Fibroblast of gingiva (primary cell): ENCODE measurements at places on chromosomes 16 and 17.
A peak's percentile ranks its signal among the peaks of the same experiment; 100 is the strongest.

GRCh38 chr17:63332286-63332685 is 113.8 kb downstream of the CYB561 start:
- peak; percentile 29 for DNase-seq

GRCh38 chr16:59593194-59593661 is 859.1 kb upstream of the GOT2 start:
- DNase-seq, result peak; percentile 96

DNA sequence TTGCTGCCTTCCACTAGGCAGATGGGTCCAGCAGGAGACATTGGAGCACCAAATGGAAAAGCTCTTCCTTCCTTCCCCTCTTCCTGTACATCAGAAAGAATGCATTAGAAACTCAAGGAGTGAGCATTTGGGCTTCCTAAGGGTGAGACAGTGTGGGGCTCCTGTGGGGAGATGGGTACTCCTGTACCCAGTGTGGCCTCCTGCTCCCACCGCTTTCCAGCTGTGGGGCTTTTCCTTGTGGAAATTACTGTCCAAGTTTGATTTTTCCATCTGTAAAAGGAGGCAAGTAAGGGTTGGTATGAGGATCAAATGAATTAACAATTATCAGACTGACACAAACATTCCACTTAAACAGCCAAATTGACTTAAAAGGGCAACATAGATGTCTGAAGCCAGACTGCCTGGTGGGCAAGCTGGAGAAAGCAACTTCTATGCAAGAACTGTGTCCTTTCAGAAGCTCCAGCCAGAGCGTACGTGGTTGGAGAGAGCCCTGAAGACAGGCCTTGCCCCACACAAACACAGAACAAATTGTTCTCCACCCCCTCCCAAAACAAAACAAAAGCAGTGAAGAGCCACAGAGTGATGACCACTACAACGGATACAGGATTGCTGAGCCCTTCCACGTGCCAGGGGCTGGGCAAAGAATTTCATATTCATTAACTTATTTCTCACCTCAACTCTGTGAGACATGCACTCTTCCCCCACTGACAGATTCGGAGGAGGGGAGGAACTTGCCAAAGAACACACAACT is 23.1 kb upstream of the ALDH3A1 start:
- DNase-seq, result no peak

DNA sequence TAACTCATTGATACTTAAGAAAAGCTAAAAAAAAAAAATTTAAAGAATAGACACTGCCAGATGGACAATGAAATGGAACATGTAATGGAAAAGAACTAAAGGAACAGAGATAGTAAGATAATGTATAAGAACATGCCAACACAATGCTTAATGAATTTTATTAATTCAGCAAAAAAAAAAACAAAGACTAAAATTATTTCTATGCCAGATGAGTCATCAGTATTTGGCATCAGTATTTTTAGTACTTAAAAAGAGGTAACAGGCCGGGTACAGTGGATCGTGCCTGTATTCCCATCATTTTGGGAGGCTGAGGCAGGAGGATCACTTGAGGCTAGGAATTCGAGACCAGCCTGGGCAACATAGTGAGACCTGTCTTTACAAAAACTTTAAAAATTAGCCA is 168.5 kb downstream of the CYB561 start:
- no peak for DNase-seq

- peak; percentile 49 for DNase-seq
These were observed 5.0 kb upstream of the DHRS13 start for GRCh38 chr17:28907709-28908475.

DNA sequence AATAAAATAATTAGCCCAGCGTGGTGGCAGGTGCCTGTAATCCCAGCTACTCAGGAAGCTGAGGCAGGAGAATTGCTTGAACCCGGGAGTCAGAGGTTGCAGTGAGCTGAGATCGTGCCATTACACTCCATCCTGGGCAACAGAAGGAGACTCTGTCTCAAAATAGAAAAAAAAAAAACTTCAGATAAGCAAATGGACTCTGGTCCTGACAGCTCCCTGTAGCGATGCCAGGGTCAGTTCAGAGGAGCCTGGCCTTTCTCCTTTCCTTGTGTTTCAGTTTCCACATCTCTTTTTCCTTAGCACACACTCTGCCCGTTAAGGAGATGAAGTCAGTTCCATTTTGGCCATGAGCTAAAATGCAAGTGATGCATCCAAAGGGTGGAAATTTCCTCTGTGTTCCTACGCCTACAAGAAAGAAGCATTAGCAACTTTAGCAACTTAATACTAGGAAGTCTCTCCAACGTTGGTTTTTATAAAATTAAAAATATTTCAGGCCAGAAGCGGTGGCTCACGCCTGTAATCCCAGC is 11.6 kb upstream of the GRB2 start:
- DNase-seq, result no peak

DNA sequence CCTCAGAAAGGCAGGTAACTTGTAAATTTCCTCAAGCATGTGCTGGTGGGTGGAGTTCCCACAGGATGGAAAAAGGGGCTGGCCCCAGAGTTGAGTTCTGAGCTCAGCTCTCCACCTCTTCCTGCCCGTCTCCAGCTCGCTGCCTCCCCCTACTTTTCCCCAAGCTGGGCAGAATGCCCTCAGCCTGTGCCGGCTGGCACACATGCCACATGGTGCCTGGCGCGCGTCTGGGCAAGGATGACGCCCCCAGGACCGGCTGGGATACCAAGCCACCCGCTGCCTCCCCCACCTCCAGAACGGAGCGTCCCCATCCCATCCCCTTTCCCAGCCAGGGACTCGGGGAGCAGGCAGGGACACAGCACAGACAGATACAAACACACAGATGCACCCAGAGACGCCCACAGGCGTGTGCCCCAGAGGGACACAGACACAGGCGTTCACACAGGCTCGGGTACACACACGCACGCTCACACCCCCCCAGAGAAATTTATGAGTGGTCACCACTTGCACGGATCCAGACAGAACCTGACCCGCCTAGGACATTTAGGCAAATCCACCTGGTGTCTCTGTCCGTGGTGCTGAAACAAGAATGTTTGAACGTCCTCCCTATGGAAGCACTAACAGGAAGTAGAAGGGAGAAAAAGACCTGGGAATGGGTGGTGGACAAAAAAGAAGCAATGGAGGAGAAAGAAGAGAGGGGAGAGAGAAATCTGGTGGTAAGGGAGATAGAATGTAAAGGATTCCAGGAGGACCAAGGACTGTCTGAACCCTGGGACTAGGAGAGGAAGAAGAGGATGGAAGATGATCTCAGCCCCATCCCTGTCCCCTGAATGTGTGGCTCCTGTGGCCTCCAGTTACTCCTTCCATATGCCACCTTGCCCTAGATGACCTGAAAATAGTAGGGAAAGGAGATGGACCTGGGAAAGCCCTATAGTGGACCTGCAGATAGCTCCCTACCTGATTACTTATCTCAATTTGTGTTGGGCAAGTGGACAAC is 15.5 kb downstream of the NEUROD2 start:
- no peak for DNase-seq

GRCh38 chr16:47470810-47471209 is 9.7 kb downstream of the PHKB start:
- DNase-seq, result no peak

DNA sequence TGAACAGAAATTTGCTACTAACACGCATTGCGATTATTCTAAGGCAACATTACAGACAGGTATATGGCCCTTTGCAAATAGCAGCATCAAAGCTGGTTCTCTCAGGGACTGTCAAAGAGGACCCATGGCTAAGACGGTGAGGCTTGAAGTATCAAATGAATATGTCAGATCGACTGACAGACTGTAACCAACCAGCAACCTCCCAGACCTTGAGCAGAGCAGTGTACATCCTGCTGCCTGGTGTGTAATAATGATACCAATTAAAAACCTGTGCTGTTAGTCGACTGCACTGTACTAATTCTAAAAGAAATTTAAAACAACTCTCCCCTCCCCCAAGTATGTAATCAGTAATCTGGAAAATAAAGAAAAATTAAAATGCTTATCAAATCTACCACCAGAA is 35.9 kb upstream of the GHDC start:
- DNase-seq, result no peak

GRCh38 chr17:633641-634101 is 81.0 kb downstream of the VPS53 start:
- peak; percentile 8 for DNase-seq

GRCh38 chr17:47808830-47809480 is 12.6 kb downstream of the OSBPL7 start:
- DNase-seq, result no peak

GRCh38 chr17:31490671-31491375 is 99.3 kb downstream of the RAB11FIP4 start:
- no peak for DNase-seq

DNA sequence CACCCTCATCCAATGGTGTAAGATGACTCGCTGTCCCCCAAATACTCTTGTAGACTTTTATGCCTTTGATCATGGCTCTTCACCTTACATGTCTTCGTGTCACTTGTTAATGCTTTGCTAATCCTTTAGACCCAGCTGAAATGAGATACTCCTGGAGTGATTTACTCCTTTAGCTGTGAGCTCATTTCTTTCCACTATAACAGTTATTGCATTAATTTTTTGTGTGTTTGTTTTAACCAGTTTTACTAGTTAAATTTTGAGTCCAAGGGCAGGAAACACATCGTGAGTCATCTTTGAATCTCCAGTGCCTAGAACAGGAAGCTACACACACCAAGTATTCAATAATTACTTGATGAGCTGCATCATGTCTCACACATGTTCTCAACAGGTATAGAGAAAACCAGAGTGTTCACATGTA is 6.5 kb upstream of the CTCF start:
- peak; percentile 21 for DNase-seq

- DNase-seq, result peak; percentile 70
These were observed 1.1 kb downstream of the SPECC1 start for GRCh38 chr17:20010099-20010863.

DNA sequence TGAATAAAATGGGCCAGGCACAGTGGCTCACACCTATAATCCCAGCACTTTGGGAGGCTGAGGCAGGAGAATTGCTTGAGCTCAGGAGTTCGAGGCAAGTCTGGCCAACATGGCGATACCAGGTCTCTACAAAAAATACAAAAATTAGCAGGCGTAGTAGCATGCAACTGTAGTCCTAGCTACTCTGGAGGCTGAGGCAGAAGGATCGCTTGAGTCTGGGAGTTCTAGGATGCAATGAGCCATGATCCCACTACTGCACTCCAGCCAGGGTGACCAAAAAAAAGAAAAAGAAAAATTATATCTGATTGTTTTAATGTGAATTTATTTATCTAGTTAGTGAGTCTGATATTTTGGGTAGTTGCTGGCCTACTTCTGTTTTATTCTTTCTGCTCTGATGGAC is 7.0 kb downstream of the IL34 start:
- no peak for DNase-seq

DNA sequence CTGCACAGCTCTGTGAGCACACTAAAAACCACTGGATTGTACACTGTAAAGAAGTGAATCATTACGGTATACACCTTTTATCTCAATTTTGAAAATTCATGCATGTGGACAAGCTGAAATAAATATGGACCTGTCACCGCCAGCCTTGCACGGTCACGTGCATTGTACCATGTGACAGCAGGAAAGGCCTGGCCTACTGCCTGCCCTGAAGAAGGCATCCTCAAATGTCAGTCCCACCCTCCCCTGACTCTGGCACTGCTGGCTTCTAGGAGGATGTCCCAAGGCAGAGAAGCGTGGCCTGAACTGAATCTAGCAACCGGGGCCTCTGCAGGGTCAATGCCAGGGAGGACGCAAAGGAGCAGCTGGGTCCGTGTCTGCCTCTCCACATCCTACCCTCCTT is 34.6 kb downstream of the SLC38A8 start:
- peak; percentile 38 for DNase-seq

DNA sequence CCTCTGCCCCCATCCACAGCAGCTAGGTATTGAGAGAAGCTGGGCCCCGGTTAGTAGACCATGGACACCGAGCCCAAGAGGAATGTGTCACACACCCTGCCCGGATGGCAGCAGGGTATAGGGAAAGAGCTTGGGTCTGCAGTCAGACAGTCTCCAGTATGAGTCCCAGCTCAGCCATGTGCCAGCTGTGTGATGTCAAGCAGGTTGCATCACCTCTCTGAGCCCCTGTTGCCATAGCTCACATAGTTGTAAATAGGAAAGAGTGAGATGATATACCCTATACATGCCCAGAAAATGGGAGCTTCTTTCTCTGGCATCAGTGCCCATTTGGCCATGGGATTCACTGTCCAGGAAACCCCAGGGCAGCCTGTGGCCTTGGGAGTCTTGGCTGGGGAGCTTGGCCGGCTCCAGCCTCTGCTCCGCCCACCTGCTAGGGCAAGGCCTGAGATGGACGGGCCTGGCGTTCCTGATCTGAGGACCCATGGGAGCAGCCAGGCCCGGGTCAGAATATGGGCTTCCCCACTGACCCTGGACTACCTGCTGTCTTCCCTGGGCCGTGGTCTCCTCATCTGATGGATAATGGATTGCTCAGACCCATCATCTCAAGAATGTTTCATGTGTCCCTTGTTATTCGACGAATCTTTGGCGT is 13.2 kb downstream of the CD300LG start:
- DNase-seq, result no peak

GRCh38 chr16:22743401-22743800 is 70.6 kb upstream of the HS3ST2 start:
- no peak for DNase-seq

- no peak for DNase-seq
These were observed 394 bp upstream of the NME4 start for GRCh38 chr16:396605-397004.

DNA sequence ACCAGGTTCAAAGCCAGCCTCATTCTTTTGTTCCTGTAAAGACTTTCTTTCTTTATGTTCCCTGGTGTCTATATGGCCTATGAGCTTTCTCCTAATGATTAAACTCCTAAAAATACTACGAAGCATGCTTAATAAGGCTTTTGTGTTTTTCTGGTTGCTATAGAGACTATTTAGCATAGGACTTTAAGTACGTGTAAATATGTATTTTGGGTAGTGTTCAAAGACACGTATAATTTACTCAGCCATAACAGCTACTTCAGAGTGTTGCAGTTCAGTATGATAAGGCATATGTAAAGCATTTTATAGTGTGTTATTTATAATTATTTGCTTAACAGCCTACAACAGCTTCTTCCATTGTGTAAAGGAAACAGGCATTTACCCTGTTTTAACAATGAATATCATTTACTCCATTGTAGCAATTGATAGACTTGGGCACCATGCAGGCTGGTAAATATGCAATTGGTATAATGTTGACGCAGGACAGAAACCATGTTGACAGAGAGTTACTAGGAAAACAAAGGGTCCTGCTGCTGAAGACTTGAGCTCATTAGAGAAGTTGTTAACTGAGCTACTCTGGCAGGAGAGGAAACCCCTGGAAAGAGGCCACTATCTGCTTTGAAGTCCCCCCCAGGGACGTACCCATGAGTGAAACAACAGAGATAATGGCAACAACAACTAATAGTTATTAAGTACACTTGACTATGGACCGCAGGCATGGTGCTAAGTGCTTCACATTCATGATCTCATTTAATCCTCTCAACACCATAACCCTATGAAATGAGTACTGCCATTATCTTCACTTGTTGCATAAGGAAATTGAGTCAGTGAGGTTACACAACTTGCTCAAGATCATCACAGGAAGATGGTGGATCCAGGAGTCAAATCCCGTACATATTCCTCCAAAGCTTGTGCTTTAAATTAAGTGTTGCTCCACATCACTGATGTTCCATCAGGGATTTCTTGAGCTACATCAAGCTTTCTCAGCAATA is 342.2 kb upstream of the DYNLRB2 start:
- peak; percentile 3 for DNase-seq

- DNase-seq, result no peak
These were observed 129.5 kb downstream of the ABCC6 start for GRCh38 chr16:16093628-16094332.
